ENCODE measurements at places on chromosomes 13 and 19.

- DNase-seq, result no peak
These were observed 7.2 kb upstream of the LILRB3 start for GRCh38 chr19:54230031-54230430.

DNA sequence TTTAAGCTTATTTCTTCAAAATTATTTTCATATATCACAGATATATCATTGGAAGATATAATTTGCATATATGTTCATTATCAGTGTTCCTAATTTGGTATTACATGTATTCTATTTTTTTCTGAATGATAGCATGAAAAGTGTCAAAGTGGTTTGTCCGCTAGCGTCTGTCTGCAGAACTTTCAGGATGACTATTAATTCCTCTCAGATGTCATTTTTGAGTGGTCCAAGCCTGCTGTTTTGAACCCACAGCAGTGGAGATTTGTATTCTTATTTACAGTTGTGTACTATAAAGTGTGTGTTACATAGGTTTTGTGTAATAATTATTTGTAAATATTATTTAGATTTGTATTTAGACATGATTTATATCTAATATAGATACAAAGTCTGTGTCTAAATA, 8.5 kb downstream of the UTP14C start:
- no peak for DNase-seq

DNA sequence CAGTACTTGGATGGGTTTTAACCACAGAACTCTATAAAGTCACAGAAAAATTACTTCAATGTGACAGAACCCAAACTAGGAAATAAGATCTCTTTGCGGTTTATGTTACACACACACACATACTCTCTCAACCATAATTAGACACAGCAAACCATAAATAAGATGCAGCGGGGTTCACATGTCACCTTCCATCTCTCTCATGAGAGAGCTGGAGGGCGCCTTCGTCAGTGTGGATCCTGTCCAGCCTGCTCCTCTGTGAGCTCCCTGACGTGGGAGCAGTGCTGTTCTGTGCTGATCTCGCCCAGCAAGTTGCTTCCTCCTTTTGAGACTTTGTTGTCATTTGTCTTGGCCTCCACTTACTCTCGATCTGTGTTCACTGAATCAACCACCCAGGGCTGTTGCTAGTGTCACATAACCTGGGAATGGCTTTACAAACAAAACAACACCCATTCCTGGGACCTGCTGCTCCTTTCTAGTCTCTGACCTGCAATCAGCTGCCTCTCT, 204.9 kb upstream of the KL start:
- no peak for DNase-seq

- no peak for DNase-seq
These were observed 899 bp downstream of the GIPC3 start for GRCh38 chr19:3586127-3586626.

DNA sequence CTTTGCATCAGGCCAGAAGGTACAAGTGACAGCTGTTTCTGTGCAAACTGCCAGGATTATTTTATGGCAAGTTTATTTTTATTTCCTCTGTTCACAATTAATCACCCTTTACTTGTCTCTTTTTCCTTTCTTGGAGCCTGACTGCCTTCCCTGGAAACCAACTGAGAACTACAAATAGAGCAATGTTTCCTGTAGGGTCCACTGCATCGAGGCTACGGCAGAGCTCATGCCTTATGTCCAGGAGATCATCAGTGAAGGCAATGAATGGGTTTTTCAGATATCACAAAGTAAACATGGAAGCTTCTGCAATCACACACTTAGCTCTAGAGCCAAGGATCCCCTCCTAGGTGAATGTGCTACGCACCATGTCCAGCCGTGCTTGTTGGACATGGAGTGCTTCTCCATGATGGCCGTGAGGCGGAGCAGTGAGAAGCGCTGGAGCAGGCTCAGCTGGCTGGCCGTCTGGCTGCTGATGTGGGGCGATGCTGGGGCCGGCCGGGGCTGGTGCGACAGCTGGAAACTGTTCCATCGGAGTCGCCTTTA, 110.9 kb downstream of the KL start:
- DNase-seq, result no peak

DNA sequence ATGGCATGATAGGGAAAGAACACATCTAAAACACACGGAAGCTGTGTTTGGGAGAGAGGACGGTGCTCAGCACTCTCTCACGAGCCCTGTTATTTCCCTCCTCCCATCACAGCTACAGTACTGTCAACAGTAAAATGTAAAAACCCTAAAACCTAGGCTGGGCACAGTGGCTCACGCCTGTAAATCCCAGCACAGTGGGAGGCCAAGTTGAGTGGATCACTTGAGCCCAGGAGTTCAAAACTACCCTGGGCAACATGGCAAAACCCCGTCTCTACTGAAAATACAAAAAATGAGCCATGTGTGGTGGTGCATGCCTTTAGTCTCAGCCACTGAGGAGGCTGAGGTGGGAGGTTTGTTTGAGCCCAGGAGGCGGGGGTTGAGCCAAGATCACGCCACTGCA, 54.8 kb downstream of the FOXO1 start:
- DNase-seq, result no peak

Data from COLO829 (cell line).